ENCODE measurements at places on chromosomes 6 and 20. TPM values are rescaled to one million over a fixed set of nuclear protein-coding genes. Genes with fewer than 3 reads are reported as not detected.

Gene HSPA12B
- 0.18 TPM for total RNA-seq

DNA sequence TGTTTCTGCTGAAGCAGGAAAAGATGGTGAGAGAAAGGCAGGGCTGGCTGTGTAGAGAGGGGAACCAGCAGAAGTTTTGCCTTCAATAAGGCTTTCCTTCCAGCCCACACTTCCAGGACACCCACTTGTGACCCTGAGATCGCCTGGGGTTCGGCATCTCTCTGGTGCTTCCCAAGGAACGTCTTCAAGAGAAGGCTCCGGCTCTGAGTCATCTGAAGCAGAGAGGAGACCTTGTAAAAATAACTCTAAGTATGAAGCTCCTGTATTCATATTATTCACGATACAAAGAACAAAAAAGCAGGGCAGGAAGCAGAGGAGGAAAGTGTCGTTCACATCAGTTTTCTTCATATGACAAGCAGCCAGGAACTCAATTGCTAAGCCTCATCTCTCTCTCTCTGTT lies 95.4 kb upstream of the MRPS10 start:
- DNase-seq, result peak; percentile 37

DNA sequence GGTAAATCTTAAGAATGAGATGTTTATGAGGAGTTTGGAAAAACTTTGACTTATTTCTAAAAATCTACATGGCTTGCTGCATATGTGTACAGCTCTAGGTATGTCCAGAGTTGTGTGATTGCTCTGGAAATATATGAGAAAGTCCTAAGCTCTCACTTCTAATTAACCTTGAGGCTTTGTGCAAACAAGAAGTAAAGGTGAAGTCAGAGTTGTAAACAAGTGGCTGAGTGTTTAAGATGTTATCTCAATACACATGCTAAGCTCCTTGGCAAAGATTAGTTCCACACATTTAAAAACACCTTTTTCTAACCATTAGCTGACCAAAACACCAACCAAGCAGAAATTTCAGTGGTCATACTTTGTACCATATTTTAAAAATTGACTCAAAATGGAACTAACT lies 684.2 kb downstream of the HTR1B start:
- no peak for DNase-seq

- DNase-seq, result no peak
Observed at GRCh38 chr6:37359039-37359438, 5.3 kb downstream of the RNF8 start.

Gene BLCAP
- total RNA-seq, result 35.9 TPM

Gene TMEM217
- total RNA-seq, result 0.09 TPM

Gene NMBR
- not detected for total RNA-seq

DNA sequence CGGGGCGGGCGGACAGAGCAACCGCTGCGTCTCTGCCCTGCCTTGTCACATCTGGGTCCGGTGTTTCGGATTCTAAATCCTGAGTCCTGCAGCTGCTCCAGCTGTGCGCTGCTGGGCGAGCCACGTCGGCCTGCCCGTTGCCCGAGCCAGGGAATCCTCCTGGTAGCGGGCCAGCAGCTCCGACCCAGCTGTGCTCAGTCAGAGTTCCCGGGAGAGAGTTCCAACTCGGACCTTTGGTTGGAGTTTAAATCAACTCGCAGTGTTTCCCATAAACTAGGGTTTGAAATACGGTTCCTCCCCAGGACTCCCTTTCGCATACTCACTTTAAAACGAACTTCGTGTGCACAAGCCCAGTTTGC lies 315 bp upstream of the PDE10A start:
- peak; percentile 72 for DNase-seq
